ENCODE measurements at places on chromosomes 1 and 21. TPM values are rescaled to one million over a fixed set of nuclear protein-coding genes. Genes with fewer than 3 reads are reported as not detected.

DNA sequence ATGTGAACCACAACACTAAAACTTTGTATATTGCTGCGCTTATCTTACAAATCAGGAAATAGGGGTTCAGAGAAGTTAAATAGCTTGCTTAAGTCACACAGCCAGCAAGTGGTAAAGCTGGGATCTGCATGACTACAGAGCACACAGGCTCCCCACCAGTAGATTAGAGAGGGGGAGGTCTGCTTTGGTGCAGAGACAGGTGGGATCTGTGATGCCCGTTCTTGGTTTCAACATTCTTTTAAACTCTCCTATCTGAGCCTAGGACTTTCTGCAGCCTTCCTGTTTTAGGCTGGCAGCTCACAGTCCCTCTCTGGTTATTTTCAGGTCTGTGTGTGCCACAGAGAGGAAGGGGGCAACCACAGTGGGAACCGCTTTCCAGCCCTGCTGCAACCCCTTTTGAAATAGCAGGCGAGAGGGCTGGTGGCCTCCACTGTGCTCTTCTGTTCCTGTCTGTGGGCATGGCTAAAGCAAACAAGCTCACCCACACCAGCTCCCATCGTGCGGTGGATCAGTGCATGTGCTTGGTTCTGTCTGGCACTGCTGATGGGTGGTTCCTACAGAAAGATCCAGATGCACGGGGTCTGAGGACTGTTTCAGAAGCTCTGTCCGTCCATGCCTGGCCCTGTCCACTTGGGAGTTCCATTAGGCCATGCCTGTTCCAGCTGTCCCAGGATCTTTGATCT lies 1.7 kb upstream of the IL6R start:
- no peaks in the 10 kb centered on the region for H3K27me3 ChIP-seq
- no peak for DNase-seq
- H3K4me1 ChIP-seq = peaks cover 60% of the 10 kb centered on the region
- no peak overlapping the region for H3K4me3 ChIP-seq

DNA sequence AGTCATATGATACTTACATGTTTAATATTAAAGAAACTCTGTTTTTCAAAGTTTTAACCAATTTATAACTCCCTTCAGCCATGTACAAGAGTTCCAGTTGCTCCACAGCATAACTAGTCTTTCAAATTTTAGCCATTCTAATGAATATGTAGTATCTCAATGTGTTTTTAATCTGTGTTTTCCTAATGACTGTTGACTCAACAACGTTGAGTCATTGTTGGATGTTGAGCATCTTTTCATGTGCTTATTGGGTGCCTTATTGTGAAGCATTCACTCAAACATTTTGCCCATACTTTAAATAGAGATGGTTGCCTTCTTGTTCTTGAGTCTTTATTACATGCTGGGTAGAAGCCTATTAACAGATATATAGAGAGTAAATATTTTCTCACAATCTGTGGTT lies 240.2 kb upstream of the LYPLAL1 start:
- no peaks in the 10 kb centered on the region for H3K4me1 ChIP-seq
- no peak for DNase-seq

- peak overlapping the region; percentile 42 for H3K4me3 ChIP-seq
- peaks cover 34% of the 10 kb centered on the region for H3K4me1 ChIP-seq
- H3K27me3 ChIP-seq = no peaks in the 10 kb centered on the region
- DNase-seq = no peak
- peak overlapping the region; percentile 1 for H3K27ac ChIP-seq
These were observed 95.3 kb upstream of the HIVEP3 start for GRCh38 chr1:42013881-42014470.

DNA sequence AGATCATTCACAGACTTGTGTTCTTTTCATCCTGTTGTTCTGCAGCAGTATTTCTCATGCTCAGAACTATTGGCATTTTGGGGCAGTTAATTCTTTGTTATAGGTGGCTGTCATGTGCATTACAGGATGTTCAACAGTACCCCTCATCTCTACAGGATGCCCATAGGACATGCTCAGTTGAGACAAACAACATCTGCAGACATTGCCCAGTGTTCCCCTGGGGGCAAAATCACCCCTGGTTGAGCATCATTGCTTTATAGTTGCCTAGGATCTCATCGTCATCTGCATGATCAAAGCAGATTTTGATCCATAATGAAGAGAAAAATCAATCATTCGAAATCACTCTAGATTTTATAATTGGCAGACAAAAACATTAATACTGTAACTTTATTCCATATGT lies 222.5 kb upstream of the CACYBP start:
- no peak overlapping the region for H3K27ac ChIP-seq
- H3K4me3 ChIP-seq = no peak overlapping the region
- H3K4me1 ChIP-seq = peaks cover 10% of the 10 kb centered on the region
- no peak for DNase-seq

- no peak overlapping the region for H3K27ac ChIP-seq
- H3K4me3 ChIP-seq = no peak overlapping the region
- H3K4me1 ChIP-seq = no peaks in the 10 kb centered on the region
- DNase-seq = no peak
These were observed 208.7 kb upstream of the KCTD3 start for GRCh38 chr1:215358356-215358755.

- no peaks in the 10 kb centered on the region for H3K4me1 ChIP-seq
- H3K4me3 ChIP-seq = no peak overlapping the region
- H3K27me3 ChIP-seq = no peaks in the 10 kb centered on the region
- no peak for DNase-seq
- H3K36me3 ChIP-seq = no peaks in the 10 kb centered on the region
These were observed 279.1 kb downstream of the PCP4 start for GRCh38 chr21:40146216-40146837.

DNA sequence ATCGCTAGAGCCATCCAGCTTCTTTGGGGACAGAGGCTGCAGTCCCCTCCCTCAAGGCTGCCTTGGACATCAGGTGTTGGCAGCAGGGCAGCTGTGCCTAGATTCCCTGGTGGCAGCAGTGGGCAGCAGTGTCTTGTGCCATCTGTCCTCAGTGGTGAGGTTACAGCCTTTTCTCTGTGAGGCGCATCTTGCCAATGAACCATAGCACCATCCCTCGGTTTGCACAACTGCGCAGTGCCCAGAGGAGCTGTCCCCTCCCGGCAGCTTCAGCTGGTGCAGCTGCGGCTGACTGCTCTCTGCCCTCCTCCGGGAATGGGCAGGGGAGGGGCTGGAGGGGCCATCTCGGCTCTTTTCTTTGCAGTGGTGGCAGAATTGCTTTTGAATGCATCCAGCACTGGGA lies 59.0 kb upstream of the C8B start:
- H3K36me3 ChIP-seq = no peaks in the 10 kb centered on the region
- H3K27ac ChIP-seq = no peak overlapping the region
- H3K4me3 ChIP-seq = no peak overlapping the region
- no peak for DNase-seq

DNA sequence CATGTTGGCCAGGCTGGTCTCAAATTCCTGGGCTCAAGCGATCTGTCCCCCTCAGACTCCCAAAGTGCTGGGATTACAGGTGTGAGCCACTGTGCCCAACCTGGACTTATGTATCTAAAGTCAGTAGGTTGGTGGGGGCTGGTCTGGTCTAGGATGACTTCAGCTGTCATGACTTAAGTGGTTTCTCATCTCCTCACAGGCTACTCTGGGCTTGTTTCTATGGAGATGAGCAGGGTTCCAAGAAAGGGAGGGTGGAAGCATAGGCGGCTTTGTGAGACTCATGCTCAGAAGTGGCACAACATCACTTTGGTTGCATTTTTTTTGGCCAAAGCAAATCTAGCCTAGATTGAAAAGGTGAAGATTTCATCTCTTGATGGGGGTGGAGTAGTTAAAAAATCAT lies 115.9 kb upstream of the IVNS1ABP start:
- no peak overlapping the region for H3K27ac ChIP-seq
- DNase-seq = no peak
- peaks cover 4% of the 10 kb centered on the region for H3K4me1 ChIP-seq
- no peak overlapping the region for H3K4me3 ChIP-seq
- H3K27me3 ChIP-seq = no peaks in the 10 kb centered on the region

- DNase-seq = peak; percentile 22
- H3K27me3 ChIP-seq = no peaks in the 10 kb centered on the region
- H3K27ac ChIP-seq = no peak overlapping the region
- H3K4me1 ChIP-seq = peaks cover 31% of the 10 kb centered on the region
- H3K4me3 ChIP-seq = no peak overlapping the region
- H3K36me3 ChIP-seq = peaks cover 19% of the 10 kb centered on the region
These were observed 4.8 kb upstream of the LRRC8B start for GRCh38 chr1:89519779-89520358.

- H3K4me1 ChIP-seq = peaks cover 13% of the 10 kb centered on the region
- H3K27ac ChIP-seq = no peak overlapping the region
- DNase-seq = no peak
- no peak overlapping the region for H3K4me3 ChIP-seq
- peaks cover 5% of the 10 kb centered on the region for H3K36me3 ChIP-seq
- H3K27me3 ChIP-seq = no peaks in the 10 kb centered on the region
These were observed 67.9 kb downstream of the MDM4 start for GRCh38 chr1:204583909-204584632.

GRCh38 chr1:101050869-101051268 lies 25.3 kb upstream of the DPH5 start:
- H3K4me3 ChIP-seq = no peak overlapping the region
- H3K27me3 ChIP-seq = no peaks in the 10 kb centered on the region
- peaks cover 18% of the 10 kb centered on the region for H3K36me3 ChIP-seq
- H3K27ac ChIP-seq = no peak overlapping the region
- no peak for DNase-seq
- peaks cover 15% of the 10 kb centered on the region for H3K4me1 ChIP-seq

GRCh38 chr1:153880024-153880423 lies 42.7 kb downstream of the GATAD2B start:
- H3K27me3 ChIP-seq = no peaks in the 10 kb centered on the region
- H3K27ac ChIP-seq = no peak overlapping the region
- H3K4me3 ChIP-seq = no peak overlapping the region

GRCh38 chr1:155062151-155062686 lies 1.3 kb upstream of the EFNA4 start:
- peaks cover 23% of the 10 kb centered on the region for H3K4me1 ChIP-seq
- H3K27ac ChIP-seq = no peak overlapping the region
- no peak overlapping the region for H3K4me3 ChIP-seq
- peaks cover 5% of the 10 kb centered on the region for H3K36me3 ChIP-seq
- no peak for DNase-seq
- no peaks in the 10 kb centered on the region for H3K27me3 ChIP-seq

GRCh38 chr1:87278825-87279535 lies 49.7 kb upstream of the LMO4 start:
- H3K4me3 ChIP-seq = no peak overlapping the region
- no peak overlapping the region for H3K27ac ChIP-seq
- peaks cover 26% of the 10 kb centered on the region for H3K27me3 ChIP-seq
- H3K36me3 ChIP-seq = no peaks in the 10 kb centered on the region
- DNase-seq = no peak

- H3K4me1 ChIP-seq = no peaks in the 10 kb centered on the region
- peaks cover 5% of the 10 kb centered on the region for H3K36me3 ChIP-seq
- no peaks in the 10 kb centered on the region for H3K27me3 ChIP-seq
- no peak for DNase-seq
These were observed 37.5 kb downstream of the QSOX1 start for GRCh38 chr1:180192172-180192571.

DNA sequence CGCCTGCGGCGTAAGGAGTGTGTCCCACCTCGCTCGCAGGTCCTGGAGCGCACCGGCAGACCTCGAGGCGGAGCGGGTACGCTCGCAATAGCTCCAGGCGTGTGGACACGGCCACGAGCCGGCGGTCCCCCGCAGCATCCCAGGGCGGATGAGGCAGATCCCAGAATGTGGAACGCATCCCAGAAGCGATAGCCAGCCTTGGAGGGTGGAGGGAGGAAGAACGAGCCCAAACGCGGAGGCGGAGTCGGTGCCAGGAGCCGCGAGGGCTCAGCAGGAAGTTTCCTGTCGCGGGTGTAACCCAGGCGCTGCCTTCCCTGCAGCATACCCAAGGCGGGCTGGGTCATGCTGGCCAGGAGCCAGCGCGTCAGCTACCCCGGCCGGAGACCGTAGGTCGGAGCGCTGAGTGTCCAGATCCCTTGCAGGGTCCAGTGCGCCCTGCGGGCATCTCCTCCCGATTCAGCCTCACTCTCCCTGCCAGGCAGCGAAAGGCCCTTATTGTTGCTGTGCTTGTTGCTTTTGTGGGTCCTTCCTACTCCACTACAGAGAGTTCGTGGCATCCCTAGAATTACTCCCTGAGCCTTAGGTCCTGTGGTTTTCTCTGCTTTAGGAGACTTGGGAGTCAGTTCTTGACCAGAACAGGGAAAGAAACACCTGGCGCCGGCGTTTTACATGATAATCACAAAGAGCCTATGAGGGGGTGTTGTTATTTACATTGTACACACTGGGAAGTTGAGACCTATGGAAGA lies 27.7 kb downstream of the STYXL2 start:
- peaks cover 2% of the 10 kb centered on the region for H3K4me1 ChIP-seq
- H3K27ac ChIP-seq = no peak overlapping the region
- peak; percentile 24 for DNase-seq
- H3K4me3 ChIP-seq = peak overlapping the region; percentile 69

- no peak for DNase-seq
- no peaks in the 10 kb centered on the region for H3K36me3 ChIP-seq
- H3K27me3 ChIP-seq = no peaks in the 10 kb centered on the region
- H3K4me1 ChIP-seq = peaks cover 31% of the 10 kb centered on the region
These were observed 6.1 kb upstream of the CROCC start for GRCh38 chr1:16915627-16915973.

GRCh38 chr1:209586221-209586740 lies 2.8 kb downstream of the CAMK1G start:
- H3K4me1 ChIP-seq = peaks cover 5% of the 10 kb centered on the region
- peaks cover 20% of the 10 kb centered on the region for H3K27me3 ChIP-seq
- H3K27ac ChIP-seq = no peak overlapping the region
- H3K36me3 ChIP-seq = no peaks in the 10 kb centered on the region

The AVPR1B gene
- not detected for total RNA-seq

The CLEC20A gene
- not detected for total RNA-seq

The DYNLT5 gene
- total RNA-seq = not detected

The LCA5L gene
- 0.36 TPM for total RNA-seq

The BTBD19 gene
- 6.0 TPM for total RNA-seq

The PDPN gene
- total RNA-seq = not detected

The OLFM3 gene
- not detected for total RNA-seq

The BMP8B gene
- total RNA-seq = 0.12 TPM

The TAL1 gene
- total RNA-seq = not detected

The RCAN3 gene
- total RNA-seq = 67.7 TPM

The INAVA gene
- 0.04 TPM for total RNA-seq

The KCNJ9 gene
- total RNA-seq = not detected

The WNT3A gene
- not detected for total RNA-seq

Data from activated naive CD8-positive, alpha-beta T cell treated with anti-CD3 and anti-CD28 coated beads for 36 hours (primary cell).